Esophagus muscularis mucosa (tissue), 4 donors: ENCODE measurements at places on chromosomes 1 and 21. TPM values are rescaled to one million over a fixed set of nuclear protein-coding genes. Genes with fewer than 3 reads are reported as not detected.

GRCh38 chr21:44540741-44541288, 820 bp upstream of the KRTAP10-1 start:
- DNase-seq = no peak

WLS gene
- 228 TPM for total RNA-seq

GRCh38 chr1:94746635-94747525, 73.3 kb upstream of the SLC44A3 start:
- peak; percentile 90 for DNase-seq

DNA sequence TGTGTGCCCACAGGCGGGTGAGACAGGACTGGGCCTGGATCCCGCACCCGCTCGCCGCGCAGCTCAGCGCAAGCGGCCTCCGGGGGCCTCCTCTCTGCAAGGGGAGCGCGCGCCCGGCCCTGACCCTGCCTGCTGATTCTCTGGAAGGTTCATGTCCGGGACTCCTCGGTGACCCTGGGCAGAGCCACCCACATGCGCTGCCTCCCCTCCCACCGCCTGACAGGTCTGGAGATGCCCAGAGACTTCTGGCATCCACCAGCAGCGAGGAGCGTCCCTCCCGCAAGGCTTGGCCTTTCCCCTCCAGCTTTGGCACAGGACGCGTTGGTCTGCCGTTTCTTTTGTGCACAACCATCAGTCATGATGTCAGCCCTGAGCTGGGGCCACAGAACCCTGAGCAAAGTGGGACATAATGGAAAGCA, 42.0 kb upstream of the COL6A2 start:
- peak; percentile 91 for DNase-seq

TTF2 gene
- total RNA-seq = 7.4 TPM

RHD gene
- not detected for total RNA-seq

GRCh38 chr1:1137256-1138045, 21.6 kb upstream of the C1orf159 start:
- no peak for DNase-seq

- no peak for DNase-seq
Measured at GRCh38 chr1:152392909-152393308, 21.2 kb downstream of the CRNN start.

CD34 gene
- total RNA-seq = 86.0 TPM

DNA sequence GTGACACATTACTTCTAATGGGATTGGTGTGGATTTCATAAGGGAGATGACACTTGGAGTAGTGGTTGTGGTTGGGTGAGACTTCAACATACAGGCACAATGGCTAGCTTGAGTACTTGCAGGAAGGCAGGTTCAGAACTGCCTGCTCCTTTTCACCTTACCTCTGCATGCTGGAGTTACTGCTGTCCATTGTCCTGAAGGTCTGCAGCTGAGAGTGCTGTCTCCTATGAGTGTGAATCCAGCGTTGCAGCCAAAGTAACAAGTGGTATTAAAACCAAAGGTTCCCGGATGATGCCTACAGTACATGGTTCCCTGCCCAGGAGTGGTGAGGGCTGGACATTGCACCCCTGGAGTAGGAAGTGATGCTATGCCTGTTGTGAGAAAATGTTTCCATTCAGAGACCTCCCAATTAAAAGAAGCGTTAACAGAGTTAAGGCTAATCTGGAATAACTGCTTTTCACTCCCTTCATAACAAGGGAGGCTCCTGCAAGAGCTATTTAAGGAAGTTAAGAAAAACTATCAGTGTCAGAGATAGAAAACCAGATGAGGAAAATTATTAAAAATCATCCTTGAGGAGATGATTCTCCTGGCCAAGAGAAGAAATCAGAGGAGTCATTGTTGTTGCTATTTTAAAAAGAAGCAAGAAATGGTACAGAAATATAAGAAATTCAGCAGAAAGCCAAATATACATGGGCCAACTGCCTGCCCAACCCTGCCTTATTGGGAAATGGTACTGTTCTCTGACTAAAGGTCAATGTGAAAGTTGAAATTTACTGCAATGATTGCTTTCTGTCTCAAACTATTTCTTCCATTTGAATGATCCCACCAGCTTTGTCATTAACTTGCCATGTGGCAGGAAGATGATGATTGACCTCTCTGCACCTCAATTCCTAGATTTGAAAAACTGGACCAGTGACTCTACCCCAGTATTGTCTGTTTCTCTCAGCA, 9.8 kb upstream of the F5 start:
- peak; percentile 84 for DNase-seq

DNA sequence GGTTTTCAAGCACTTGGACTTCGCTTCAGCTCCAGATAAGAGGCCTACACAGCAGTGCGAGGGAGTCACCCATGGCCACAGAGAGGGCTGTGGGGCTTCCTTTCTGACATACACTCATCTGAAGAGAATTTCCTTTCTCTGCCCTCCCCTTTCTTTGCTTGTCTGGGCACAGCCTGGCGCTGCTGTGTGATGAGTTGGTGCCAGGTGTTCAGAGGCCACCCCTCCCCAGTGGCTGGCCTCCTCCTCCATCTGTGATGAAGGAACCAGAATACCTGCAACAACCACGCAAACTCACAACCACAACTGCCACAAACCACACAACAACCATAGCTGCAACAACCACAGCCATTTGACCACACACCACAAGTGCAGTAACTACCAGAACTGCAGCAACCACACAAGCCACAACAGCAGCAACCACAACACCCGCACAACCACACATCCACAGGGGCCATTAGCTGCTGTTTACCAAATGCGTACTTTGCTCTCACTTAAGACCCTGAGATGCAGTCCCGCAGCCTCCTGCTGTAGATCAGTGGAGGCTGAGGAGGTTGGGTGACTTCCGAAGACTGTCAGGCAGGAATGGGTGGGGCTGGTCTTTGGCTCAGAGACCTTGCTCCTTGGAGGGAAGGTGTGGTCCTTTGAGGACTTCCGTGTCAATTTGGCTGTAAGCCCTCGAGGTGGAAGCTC, 71.1 kb downstream of the IER5 start:
- no peak for DNase-seq

LIN28A gene
- total RNA-seq = not detected
